Left hindlimb (tissue), 1 donor: ENCODE measurements at places on chromosomes 7 and 10.

GRCh38 chr10:113087165-113088029 is 137.3 kb downstream of the TCF7L2 start:
- DNase-seq: no peak

DNA sequence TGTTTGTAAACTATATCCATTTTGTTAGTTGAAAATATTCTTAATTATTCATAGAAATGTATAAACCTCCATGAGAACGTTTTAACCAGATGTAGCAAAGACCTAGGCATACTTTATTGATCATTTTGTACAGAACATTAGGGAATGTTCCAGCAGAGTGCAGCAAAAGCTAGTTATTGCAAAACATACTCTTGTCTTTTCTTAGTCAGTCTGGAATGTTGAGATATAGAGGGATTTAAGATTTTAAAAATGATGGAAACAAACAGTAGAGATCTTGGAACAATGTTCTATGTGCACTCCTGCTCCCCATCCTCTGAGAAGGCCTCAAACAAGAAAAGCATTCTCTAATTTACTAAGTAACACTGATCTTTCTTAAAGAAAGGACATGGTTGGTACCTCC is 292.1 kb downstream of the BBS9 start:
- DNase-seq: no peak

DNA sequence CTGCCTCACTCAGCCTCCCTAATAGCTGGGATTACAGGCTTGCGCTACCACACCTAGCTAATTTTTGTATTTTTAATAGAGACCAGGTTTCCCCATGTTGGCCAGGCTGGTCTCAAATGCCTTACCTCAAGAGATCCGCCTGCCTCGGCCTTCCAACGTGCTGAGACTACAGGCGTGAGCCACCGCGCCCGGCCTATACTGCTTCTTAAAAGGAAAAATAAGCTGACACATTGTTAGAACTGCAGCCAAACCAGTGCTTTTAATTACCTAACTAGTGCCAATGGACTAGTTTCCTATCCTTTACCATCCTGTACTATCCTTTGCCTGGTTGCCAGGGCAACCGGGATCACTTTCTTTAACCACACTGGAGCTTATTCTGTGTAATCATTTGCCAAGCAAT is 108.0 kb downstream of the LRRTM3 start:
- DNase-seq: no peak

- no peak for DNase-seq
Observed at GRCh38 chr10:18666810-18667209, 7.6 kb downstream of the ARL5B start.

DNA sequence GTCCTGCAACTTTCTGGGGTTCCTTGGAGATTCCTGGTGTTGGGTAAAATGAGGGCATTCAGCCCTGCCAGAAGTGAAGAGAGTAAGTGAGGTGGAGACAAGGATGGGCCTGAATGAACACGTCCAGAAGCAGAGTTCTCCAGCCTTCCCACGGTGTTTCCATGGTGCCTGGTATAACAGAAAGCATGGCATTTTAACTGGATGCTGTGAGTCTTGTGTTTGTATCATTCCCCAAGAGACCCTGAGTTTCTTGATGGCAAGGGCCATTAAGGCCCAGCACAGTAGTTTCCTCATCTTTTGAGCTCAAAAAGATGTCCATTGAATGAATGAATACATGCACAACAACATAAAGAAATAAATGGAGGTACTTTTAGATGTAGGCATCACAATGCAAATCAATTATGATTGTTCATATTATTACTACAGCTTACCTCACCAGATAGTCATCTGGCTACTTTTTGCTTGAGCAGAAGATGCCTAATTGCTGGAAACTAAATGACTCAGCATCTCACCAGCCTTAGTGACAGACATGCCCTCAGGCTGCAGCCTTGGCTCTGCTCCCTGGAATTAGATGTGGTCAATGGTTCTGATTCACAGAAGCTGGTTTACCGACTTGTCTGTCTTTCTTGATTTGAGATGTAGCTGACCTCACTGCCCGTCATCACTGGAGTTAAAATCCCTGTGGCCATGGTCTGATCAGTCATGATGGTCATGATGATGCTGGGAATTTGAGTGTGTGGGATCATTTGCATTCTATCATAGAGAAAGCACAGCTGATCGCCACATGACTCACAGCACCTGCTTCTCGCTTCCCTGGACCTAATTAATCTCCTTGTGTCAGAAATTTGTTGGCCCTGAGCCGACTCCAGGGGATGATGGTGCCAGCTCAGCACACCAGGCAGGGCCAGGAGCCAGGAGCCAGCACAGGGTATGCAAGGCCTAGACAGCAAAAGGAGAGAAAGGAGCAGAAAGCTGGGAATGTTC is 83.9 kb downstream of the CXCL12 start:
- peak; percentile 54 for DNase-seq

GRCh38 chr7:37441386-37441760 is 7.3 kb downstream of the ELMO1 start:
- DNase-seq: no peak

GRCh38 chr7:128041203-128041602 is 10.0 kb upstream of the LRRC4 start:
- no peak for DNase-seq

DNA sequence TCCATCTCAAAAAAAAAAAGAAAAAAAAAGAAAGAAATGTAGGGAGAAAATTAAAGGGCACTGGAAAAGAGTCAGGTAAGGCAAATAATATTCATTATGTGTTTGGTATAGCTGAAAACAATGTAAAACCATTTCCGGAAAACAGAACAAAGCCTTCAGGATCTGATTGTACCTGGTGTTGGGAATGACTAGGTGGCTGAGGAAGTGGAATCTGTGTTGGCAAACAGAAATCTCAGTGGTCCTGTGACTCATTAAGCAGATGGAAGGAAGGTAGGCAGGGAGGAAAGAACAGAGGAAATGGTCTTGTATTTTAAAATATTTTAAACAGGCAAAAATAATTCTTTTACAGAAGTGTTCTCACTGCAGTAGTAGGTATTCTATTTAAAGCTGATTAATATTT is 55.7 kb upstream of the GATA3 start:
- DNase-seq: no peak

GRCh38 chr7:69670701-69671100 is 72.4 kb downstream of the AUTS2 start:
- no peak for DNase-seq

- no peak for DNase-seq
Observed at GRCh38 chr7:156768698-156769472, 124.1 kb downstream of the LMBR1 start.

GRCh38 chr10:84329986-84330651 is 1.7 kb downstream of the CCSER2 start:
- no peak for DNase-seq

- DNase-seq: no peak
Observed at GRCh38 chr10:84589526-84590205, 261.3 kb downstream of the CCSER2 start.

GRCh38 chr7:49800031-49800430 is 26.6 kb downstream of the VWC2 start:
- no peak for DNase-seq

DNA sequence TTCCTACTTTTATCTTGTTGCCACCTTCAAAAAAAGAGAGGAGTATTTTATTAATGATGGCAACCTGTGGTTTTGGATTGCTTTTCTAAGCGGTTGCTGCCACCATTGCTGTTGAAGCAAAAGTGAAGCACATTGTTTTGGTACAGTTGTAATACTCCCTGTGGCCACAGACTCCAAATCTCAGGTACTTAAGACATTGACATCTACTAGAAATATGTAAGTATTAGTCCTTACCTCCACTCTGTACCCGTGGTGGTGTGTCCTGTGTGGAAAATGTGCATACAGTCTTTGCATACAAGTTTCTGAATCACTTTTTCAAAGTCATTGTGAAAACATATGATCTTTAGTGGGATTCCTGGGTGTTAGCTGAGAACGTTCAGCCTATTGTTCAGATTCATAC is 85.7 kb downstream of the ANLN start:
- no peak for DNase-seq

DNA sequence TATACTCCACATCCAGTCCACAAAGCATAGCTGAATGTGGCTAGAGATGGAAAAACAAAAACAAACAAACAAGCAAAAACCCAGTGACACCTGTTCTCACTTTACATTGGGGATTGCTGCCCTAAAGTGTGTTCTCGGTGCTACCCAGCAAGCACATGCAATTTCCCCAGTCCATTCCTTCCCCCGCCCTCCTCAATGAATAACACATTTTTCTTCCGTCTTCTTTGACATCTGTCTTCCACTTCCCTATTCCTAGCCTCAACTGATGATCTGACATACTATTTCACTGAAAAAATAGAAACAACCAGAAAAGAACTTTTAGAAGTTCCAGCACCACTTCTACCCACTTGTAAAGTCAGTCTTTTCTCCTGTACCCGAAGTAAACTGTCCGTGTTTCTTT is 147.1 kb downstream of the MALRD1 start:
- no peak for DNase-seq

DNA sequence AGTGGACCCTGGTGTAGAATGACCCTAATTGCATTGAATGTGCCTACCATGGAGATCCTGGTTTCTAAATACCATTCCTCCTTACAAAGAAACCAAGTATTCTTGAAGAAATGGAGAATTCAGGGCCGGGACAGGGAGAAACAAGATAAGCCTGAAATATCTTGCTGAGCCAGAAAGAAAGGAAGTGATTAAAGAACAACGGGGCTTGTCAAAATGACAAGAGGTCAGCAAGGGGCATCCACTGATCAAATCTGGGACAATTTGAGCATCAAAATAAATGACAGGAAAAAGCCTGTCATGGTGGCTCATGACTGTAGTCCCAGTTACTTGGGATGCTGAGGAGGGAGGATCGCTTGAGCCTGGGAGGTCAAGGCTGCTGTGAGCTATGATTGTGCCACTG is 8.1 kb downstream of the ABHD11 start:
- no peak for DNase-seq

GRCh38 chr7:45885264-45885882 is 2.9 kb upstream of the IGFBP1 start:
- DNase-seq: no peak

DNA sequence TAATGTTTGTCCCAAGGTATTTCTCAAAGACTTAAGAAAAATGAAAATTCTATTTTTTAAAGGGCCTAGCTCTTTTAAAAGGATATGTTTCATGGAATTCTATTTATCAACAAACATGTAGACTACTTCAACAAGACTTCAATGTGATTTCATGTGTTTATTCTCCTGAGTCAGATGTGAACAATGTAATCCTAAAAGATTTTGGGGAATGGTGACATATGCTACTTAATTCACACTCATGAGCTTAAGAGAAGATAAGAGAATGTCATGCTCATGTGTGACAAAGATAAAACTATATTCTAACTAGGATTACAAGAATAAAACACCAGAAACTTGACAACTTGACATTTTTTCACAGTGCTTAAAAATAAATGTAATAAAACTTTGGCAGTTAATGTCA is 127.5 kb downstream of the TES start:
- no peak for DNase-seq

- no peak for DNase-seq
Observed at GRCh38 chr7:44375236-44375699, 49.9 kb upstream of the CAMK2B start.

GRCh38 chr7:70384891-70385290 is 747.1 kb upstream of the GALNT17 start:
- DNase-seq: no peak

- no peak for DNase-seq
Observed at GRCh38 chr7:29228289-29229011, 33.9 kb downstream of the CHN2 start.

DNA sequence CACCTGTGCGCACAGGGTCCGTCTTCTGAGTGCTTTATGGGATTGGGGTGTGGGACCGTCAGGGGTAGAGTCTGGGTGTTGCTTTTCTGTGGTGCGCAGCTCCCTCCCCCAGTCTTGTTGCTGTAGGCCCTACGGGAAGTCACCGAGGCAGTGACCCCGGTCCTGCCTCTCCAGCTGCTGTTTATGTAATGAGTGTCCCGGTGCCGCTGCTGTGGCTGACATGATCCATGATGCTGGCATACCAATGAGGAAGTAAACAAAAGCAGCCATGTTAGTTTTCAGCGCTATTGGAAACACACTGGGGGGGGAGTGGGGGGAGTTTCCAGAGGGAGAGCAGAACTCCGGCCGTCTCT is 1.1 kb downstream of the TRIM8 start:
- DNase-seq: no peak

- DNase-seq: no peak
Observed at GRCh38 chr10:122336961-122337360, 37.5 kb upstream of the PLEKHA1 start.

GRCh38 chr10:12403119-12403518 is 53.8 kb downstream of the CAMK1D start:
- no peak for DNase-seq

- DNase-seq: no peak
Observed at GRCh38 chr10:78432583-78432982, 398.9 kb downstream of the RPS24 start.

GRCh38 chr7:30707391-30708357 is 25.4 kb upstream of the CRHR2 start:
- no peak for DNase-seq

DNA sequence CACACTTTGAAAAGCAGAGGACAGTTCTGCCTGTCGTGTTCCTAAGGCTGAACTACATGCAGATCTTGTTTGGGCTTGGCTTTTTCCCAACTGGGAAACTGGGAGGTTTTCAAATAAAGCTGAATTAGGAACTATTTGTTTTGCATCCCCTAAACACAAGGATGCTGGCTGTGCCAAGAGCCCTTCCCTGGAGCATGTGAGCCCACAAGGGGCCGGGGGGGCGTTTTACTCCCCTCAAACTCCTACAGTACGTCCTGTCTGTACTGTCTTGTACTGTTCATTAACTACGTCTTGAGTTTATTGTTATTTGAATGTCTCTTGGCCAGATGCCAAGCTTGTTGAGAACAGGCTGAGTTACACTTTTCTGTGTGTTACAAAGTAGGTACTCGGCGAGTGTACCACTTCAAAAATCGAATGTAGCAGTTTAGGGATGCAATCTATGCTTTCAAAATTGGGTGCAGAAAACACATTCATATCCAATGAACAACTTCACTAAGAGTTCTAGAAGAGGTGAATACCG is 94.9 kb downstream of the GFRA1 start:
- no peak for DNase-seq

GRCh38 chr10:12922117-12922900 is 79.2 kb downstream of the CCDC3 start:
- no peak for DNase-seq

DNA sequence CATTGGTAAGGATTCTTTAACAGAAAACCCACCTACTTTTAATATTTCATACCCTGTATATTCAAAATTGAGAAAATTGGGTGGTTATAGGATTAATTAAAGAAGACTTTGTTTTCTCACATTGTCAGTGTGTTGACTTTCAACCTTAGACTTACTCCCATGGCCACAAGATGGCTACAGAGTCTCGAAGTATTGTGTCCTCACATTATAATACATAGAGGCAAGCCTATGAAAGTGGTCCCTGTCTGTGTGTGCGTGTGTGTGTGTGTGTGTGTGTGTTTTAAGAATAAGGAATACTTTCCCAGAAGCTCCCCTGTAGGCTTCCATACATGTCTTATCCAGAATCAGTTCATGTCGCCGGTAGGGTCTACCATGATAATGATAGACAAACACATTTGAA is 180.0 kb downstream of the PHF14 start:
- no peak for DNase-seq

DNA sequence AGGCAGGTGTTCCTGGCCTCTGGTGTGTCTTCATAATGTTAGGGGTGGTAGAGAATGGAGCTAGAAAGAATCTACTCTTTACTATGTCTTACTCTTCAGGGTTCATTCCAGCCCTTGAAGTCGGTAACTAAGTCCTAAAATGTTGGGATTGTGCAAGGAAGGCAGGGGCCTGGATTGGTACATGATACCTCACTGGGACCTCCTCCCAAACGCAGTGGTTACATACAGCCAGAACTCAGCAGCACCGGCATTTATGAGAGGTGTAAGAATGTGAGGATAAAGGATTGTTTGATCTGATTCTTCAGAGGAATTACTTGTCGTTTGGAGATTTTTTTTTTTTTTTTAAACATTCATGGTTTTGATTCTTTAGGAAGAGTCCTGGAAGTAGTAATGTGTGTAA is 6.9 kb downstream of the COMTD1 start:
- DNase-seq: no peak
